Caco-2 (cell line): ENCODE measurements at places on chromosomes 1 and 21. TPM values are rescaled to one million over a fixed set of nuclear protein-coding genes. Genes with fewer than 3 reads are reported as not detected.

GRCh38 chr1:165759095-165759494, 9.6 kb downstream of the TMCO1 start:
- DNase-seq = no peak

- no peak for DNase-seq
Measured at GRCh38 chr1:48740621-48741020, 36.1 kb downstream of the BEND5 start.

DNA sequence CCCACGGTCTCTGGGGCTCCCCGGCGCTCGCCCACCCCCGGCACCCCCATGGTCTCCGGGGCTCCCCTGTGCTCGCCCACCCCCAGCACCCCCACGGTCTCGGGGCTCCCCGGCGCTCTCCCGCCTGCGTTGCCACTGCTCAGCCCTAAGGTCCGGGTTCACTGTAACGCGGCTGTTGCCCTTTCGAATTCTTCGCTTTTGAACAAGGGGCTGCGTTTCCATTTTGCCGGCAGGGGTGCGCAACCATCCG, 5.2 kb upstream of the FTCD start:
- no peak for DNase-seq

The PRMT6 gene
- total RNA-seq = 11.3 and 11.5 TPM in 2 replicates

The TBX19 gene
- 2.8 and 3.3 TPM in 2 replicates for total RNA-seq
